Neural progenitor cell (in vitro differentiated cells): ENCODE measurements at places on chromosomes 5 and 9. TPM values are rescaled to one million over a fixed set of nuclear protein-coding genes. Genes with fewer than 3 reads are reported as not detected.

The CCDC69 gene
- total RNA-seq: 0.03 and 0.07 TPM in 2 replicates

DNA sequence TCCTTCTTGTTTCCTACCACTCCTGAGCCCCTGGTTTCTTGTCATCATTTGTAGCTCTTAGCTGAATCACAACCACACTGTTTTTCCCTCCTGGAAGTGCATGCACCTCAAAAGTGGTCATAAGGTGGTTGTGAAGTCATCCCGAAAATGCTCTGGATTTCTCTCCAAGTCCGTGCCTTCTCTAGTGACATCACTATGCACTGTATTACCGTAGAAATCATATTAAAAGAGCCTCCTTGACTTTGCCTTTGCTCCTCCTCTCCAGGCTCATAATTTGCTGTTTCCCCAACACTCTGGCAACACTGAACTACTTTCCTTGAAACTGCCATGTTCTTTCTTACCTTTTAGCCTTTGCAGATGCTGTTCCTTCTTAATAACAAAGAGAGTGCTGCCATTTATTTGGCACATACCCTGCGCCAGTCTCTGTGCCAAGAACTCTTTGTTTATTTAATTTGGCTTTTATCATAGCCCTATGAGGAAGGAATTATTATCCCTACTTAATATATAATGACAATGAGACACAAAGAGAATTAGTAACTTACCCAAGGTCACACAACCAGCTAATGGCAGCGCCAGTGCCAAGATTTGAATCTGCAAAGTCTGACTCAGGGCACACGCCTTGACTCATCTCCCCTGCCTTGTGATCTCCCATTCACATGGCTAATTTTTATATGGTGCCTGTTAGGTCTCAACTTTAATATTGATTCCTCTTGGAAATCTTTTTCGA lies 115.4 kb downstream of the KIF4B start:
- no peak overlapping the region for H3K4me3 ChIP-seq
- no peaks in the 10 kb centered on the region for H3K4me1 ChIP-seq
- H3K36me3 ChIP-seq: no peaks in the 10 kb centered on the region
- H3K27ac ChIP-seq: no peak overlapping the region

The TMC1 gene
- total RNA-seq: not detected in 2 replicates

GRCh38 chr9:6673326-6674025 lies 27.9 kb upstream of the GLDC start:
- DNase-seq: no peak
- H3K27ac ChIP-seq: no peak overlapping the region
- no peaks in the 10 kb centered on the region for H3K4me1 ChIP-seq
- no peaks in the 10 kb centered on the region for H3K36me3 ChIP-seq

DNA sequence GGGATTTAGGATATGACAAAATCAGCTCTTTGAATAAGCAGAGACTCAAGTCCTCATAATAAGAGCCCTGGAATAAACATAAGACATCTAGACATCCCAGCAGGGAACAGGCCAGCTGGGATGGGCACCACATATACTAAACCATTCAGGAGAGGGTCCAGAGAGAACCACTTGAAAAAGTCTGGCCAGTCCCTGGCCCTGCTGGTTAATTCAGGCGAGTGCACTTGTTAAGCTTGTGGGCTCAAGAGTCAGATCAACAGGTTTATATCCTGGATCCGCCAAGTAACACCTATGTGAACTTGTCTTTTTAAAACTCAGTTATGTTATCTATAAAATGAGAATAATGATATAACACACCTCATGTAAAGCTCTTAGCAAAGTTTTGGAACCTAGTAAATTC lies 63.3 kb downstream of the CAVIN4 start:
- no peaks in the 10 kb centered on the region for H3K36me3 ChIP-seq
- DNase-seq: no peak
- no peak overlapping the region for H3K4me3 ChIP-seq
- no peaks in the 10 kb centered on the region for H3K27me3 ChIP-seq
- peaks cover 17% of the 10 kb centered on the region for H3K4me1 ChIP-seq

- no peak overlapping the region for H3K27ac ChIP-seq
- H3K4me3 ChIP-seq: no peak overlapping the region
- H3K4me1 ChIP-seq: peaks cover 4% of the 10 kb centered on the region
- H3K27me3 ChIP-seq: no peaks in the 10 kb centered on the region
- H3K36me3 ChIP-seq: no peaks in the 10 kb centered on the region
- DNase-seq: no peak
Measured at GRCh38 chr9:120971938-120972337, 45.3 kb upstream of the TRAF1 start.

The FIBCD1 gene
- 1.8 and 7.2 TPM in 2 replicates for total RNA-seq

The FAM169A gene
- 23.8 and 27.4 TPM in 2 replicates for total RNA-seq

The IL9 gene
- total RNA-seq: not detected in 2 replicates

DNA sequence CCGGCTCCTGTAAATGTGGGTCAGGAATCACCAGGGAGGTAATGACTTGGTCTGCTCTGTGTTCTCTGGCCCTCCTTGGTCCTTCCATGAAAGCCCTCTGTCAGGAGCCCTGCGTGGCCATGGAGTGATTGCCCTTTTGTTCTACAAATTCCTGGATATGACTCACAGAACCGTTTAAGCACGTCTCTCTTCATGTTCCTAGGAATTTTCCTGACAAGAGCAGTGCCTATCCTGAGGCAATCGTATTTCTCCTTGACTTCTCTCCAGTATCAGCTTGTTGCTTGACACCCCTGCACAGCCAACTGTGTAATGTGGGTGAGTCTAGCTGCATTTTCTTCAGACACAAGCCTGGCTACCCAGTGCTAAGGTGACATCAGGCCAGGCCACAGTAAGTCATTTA lies 274.3 kb upstream of the ZNF462 start:
- H3K27me3 ChIP-seq: no peaks in the 10 kb centered on the region
- peaks cover 15% of the 10 kb centered on the region for H3K4me1 ChIP-seq
- no peak overlapping the region for H3K27ac ChIP-seq
- H3K4me3 ChIP-seq: no peak overlapping the region

DNA sequence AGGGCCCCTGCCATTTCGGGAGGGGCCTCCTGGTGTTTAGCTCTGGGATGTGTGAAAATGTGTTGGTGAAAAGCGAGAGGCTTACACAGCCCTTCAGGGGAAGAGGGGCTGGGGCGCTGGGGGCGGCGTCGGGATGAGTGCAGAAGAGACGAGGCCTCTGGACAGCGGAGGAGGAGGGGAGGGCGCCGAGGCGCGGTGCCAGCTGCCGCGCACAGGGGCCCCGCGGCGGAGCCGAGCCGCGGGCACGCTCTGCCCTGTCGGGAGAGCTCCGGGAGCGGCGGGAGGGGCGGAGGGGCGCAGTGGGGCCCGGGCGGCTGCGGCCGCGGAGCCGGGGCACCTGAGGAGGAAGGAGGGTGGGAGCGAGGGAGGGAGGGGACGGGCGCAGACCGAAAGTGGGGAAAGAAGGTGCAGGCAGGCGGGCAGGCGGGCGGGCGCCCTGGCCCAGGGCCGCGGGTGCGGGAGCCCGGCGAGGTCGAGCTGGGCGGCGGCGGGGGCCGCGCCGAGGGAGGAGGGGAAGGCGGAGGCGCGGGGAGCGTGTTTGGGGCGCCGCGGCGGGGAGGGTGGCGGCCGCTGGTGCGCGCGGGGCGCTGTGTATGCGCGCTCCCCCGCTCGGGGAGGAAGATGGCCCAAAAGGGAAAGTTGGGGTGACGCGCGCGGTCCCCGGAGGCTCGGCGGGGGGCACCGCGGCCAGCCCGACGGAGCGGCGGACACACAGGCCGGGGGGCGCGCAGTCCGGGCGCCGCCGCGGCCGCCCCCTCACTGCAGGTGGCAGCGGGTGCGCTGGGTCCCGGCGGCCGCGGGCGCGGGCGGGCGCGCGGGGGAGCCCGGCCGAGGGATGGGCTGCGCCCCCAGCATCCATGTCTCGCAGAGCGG lies at the start of gene PDE8B:
Gene PDE8B (plus strand): TSS at position 590 of the 873 bp plus-strand sequence. CDS start 246 bp downstream, at position 836.
- H3K4me3 ChIP-seq: peak within 1 kb of the TSS; percentile 66
- H3K27ac ChIP-seq: no peak within 1 kb of the TSS
- peaks cover 93% of the 10 kb centered on the region for H3K27me3 ChIP-seq
- peak; percentile 62 for DNase-seq

- no peaks in the 10 kb centered on the region for H3K27me3 ChIP-seq
- no peak for DNase-seq
- no peak overlapping the region for H3K4me3 ChIP-seq
- H3K27ac ChIP-seq: no peak overlapping the region
- H3K36me3 ChIP-seq: no peaks in the 10 kb centered on the region
Measured at GRCh38 chr5:89723907-89724306, 685.6 kb downstream of the CETN3 start.

The SPATA31A3 gene
- not detected in 2 replicates for total RNA-seq

The TAL2 gene
- total RNA-seq: 2.5 TPM in 1 of 2 replicates, not detected in the other

The UNC13B gene
- 40.7 and 44.4 TPM in 2 replicates for total RNA-seq

The DMGDH gene
- total RNA-seq: 0.32 and 1.4 TPM in 2 replicates

DNA sequence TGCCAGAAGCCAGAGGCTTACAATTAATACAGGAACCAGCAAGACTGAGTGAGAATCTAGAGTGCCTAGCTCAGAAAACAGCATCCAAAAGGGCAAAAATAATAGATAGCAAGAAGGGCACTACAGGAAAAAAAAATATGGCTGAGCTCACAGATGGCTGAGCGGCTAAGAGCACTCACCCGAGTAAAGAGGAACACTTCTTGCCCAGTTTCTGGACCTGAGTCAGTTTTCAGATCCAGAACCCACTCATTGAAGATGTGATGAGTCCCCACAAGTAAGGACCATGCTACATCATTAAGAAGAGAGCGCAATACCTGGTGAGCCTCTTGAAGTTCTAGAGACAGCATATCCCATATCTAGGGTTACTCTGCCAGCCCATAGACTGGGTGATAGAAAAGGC lies 65.5 kb upstream of the MAP3K1 start:
- H3K4me3 ChIP-seq: no peak overlapping the region
- H3K27ac ChIP-seq: no peak overlapping the region
- H3K27me3 ChIP-seq: no peaks in the 10 kb centered on the region
- no peaks in the 10 kb centered on the region for H3K36me3 ChIP-seq

The KLF4 gene
- 0.51 and 2.1 TPM in 2 replicates for total RNA-seq
